Astrocyte of the cerebellum (primary cell): ENCODE measurements at places on chromosomes 1 and 21.
A peak's percentile ranks its signal among the peaks of the same experiment; 100 is the strongest.

GRCh38 chr1:229024528-229025130 lies 246.3 kb upstream of the RAB4A start:
- peak; percentile 37 for DNase-seq

- DNase-seq: no peak
Observed at GRCh38 chr1:98398092-98398491, 263.4 kb upstream of the SNX7 start.

- no peak for DNase-seq
Observed at GRCh38 chr1:243434594-243434993, 178.8 kb downstream of the SDCCAG8 start.

GRCh38 chr1:226635456-226635941 lies 86.9 kb downstream of the STUM start:
- DNase-seq: no peak

GRCh38 chr1:59169703-59170102 lies 127.2 kb upstream of the FGGY start:
- DNase-seq: no peak
